ENCODE measurements at places on chromosomes 12 and 14.

- DNase-seq: no peak
Measured at GRCh38 chr12:112710414-112710813, 81.1 kb upstream of the RPH3A start.

DNA sequence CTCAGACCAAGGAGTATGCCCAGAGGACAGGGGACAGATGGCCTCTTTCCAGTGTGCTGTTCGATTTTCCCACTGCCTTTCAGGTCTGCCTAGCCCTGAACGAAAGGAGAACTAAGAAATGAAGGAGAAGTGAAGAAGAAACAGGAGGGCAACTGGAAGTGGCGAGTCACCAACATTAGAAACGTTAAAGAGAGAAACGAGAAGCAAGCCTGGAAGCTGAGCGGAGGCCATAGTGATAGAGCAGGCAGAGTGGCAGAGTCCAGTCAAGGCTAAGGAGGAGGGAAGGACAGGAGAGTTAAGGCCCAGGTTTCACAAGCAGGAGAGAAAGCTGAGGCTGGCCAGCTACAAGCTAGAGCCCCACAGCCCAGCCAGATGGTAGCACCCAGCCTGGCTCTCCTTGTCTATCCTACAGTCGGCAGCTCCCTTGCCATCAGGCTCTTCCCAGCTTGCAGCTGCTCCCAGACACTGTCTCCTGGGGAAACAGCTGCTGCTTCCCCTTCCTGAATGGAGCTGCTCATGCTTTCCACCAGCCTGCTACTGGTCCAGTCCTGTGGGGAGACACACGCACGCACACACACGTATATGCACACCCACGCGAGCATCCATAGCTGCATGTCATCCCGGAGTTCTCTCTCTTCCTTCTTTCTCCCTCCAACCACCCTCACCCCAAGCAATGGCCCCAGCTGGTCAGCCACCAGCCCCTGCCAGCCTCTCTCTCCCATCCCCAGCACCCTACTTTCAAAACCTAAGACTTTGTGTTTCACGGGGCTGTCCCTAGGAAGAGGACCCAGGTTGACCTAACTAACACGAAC is 139.7 kb upstream of the CCND2 start:
- no peak for DNase-seq

- DNase-seq: no peak
Measured at GRCh38 chr12:56107242-56107641, 2.9 kb downstream of the PA2G4 start.

DNA sequence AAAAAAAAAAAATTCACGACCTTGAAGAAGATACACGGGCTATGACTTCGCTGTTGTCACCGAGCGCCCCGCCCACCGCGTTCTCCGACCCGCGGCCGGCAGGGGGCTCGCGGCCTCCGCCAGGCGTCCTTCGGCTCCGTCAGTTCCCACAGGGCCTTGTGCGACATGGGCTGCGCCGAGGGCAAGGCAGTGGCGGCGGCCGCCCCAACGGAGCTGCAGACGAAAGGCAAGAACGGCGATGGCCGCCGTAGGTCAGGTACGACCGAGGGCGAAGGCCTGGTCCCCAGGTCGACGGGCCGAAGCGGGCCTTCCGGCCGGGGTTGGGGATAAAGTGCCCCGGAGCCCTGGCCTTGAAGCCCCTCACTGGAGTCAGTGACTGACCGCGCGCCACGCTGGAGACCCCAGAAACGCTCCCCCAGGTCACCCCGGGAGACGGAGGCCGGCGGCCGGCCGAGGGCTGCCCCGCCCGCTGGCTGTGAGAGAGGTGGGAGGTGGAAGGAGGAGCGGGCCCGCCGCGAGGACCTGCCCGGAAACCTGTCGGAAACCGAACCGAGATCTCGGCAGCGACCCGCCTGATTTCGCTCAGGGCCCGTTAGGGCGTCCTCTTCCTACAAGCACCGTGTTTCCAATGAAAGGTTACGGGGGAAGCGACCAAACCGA is at the start of gene TXNRD1:
Gene TXNRD1, plus strand, starts transcription at position 142 of the 660 bp plus-strand sequence. Its CDS starts 24 bp downstream, at position 166.
- peak; percentile 58 for DNase-seq

- no peak for DNase-seq
Measured at GRCh38 chr12:76310110-76310509, 38.1 kb downstream of the BBS10 start.

GRCh38 chr12:132475304-132476037 is 14.5 kb upstream of the FBRSL1 start:
- no peak for DNase-seq

DNA sequence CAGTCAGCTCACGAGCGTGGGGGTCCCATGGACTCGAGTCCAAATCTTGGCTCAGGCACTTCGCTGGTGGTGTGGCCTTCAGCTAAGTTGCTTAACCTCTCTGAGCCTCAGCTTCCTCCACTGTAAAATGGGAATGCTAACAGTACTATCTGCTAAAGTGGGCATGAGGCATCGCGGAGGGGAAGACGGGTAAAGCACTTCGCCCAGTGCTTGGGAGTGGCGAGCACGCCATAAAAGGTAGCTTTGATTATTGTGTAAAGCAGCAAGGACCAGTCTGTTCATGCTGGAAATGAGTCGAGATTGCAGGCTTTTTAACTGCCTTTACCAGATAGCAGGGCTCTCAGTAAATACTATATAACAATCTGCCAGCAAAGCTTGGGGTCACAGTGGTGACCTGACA is 24.5 kb downstream of the HRK start:
- no peak for DNase-seq

- DNase-seq: no peak
Measured at GRCh38 chr14:29823816-29824215, 103.8 kb downstream of the PRKD1 start.

DNA sequence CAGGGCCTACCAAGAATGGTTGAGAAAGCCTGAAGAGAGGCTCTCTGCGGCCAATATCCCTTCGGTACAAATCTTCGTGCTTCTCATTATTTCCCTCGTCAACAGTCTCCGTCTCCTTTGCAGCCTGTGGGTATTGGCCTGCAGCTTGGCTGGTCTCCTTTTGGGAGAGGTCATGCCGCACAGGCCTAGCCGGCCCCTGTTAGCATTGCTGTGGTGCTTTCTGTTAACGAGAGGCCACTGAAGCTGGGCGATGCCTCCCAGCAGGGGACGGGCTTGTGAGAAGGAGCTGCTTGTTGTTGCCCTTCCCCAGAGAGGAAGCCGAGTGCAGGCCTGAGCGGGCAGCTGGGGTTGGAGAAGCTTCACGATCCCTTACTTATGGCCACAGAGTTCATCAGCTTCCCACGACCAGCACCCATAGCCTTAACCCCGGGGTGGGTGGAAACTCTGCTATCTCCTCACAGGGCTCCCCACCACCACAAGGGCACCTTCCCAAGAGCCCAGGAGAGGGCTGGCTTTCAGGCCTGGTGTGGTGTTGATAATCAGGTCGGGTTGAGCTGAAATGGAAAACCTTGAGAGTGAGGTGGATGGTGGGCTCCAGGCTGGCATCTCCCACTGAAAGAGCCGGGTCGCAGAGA is 228.6 kb downstream of the ZFP36L1 start:
- DNase-seq: no peak

- DNase-seq: no peak
Measured at GRCh38 chr14:94291906-94292525, 1.1 kb downstream of the SERPINA10 start.

DNA sequence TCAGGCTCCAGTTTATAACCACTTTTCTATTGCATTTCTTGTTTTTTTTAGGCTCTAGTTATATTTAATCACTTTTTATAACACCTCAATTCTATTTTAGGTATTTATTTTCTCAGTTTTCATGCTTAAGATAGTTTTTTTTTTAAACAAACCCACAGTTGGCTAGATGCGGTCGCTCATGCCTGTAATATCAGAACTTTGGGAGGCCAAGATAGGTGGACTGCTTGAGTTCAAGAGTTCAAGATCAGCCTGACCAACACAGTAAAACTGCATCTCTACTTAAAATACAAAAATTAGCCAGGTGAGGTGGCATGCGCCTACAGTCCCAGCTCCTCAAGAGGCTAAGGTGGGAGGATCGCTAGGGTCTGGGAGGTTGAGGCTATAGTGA is 93.0 kb downstream of the PPP1R12A start:
- no peak for DNase-seq

- DNase-seq: no peak
Measured at GRCh38 chr14:106200541-106201315, 674.3 kb downstream of the TMEM121 start.

DNA sequence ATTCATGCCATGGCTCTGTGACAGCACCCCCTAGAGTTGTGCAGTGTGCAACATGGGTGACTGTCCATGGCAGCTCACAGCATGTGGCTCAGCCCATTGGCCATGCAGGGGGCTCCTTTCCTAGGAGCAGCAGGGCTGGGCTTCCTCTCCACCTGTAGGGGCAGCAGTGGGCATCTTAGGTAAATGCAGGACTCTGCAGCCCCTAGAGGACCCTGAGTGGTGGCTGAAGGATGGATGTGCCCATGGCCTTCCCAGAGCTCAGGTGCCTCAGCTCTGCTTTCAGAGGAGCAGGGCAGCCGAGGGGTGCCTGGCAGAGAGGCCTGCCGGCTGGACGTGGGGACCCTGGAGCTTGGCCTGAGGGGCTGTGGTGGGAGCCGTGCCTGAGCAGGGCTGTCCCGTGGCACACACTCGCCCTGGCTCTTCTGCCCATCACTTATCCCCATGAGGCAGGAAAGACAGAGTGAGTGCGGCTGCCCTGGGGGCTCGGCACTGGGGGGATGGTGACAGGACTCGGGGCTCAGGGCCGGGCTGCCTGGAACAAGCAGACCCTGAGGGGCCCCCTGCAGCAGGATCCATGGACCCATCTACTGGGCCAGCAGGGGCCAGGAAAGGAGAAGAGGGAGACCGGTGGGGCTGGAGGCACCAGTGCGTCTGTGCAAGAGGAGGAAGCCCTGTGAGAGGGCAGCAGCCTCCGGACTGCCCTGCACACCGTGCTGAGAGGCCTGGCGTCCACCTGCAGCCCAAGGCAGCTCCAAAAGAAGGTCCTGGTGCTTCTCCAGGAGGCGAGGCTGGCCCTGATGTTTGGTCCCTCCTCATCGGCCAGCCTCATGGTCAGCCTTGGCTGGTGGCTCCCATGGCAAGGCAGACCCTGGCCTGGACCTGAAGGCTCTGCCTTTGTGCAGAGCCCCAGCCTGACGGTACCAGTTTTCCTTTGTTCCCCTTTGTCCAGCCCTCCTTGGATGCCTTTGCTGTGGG is 7.6 kb downstream of the ADSS1 start:
- no peak for DNase-seq

DNA sequence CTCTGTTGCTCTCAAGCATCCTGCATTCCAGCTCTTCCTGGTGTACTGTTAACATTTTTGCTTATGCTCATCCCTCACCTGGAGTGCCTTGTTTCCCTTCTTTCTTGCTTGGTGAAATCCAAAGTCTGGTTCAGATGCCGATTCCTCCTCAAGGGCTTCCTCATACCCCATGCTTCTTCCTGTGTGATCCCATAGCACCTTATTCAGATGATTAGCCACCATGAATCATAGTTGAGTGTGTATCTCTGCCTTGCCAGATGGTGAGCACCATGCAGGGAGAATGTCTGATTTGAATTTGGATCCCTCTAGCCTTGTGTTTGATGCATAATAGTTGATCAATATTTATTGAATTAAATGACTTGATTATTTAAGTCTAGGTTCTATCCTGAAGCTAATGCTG is 39.4 kb upstream of the ANO4 start:
- no peak for DNase-seq

- no peak for DNase-seq
Measured at GRCh38 chr12:18586581-18586980, 151.2 kb downstream of the PLCZ1 start.

DNA sequence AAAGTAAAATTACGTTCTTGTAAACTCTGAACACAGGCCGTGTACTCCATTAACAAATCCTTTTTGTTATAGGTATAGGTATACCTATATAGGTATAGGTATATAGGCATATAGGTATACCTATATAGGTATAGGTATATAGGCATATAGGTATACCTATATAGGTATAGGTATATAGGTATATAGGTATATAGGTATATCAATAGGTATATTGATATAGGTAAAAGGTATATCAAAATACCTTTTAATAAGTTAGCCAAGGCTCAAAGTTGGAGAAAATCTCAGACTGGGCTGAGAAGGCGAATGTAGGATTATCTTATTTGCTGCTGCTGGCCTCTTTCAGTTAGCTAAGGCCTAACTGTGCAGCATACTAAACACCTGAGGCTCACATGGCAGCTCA is 3.4 kb downstream of the SCFD1 start:
- no peak for DNase-seq

DNA sequence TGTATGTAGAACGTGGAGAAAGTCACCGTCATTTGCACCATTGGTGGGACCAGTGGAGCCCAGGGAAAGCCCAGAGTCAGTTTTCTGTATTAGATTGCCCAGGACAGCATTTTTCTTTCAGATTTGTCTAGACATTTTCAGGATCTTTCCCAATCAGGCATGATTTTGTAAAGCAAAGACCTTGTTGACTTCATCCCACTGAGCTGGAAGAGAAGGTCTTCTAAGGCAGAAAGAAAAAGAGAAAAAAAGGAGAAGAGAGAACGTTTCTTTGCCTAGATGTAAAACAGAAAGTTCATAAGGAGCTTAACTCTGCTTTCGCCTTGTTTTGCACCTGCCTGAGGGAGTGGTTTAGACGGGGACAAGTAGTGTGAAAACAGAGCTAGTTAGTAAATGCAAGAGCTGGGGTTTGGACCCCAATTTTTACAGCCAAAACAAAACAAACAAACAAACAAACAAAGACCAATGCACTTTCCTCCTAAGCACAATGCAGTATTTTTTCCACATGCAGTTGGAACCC is 273.1 kb downstream of the ZFP36L1 start:
- no peak for DNase-seq

DNA sequence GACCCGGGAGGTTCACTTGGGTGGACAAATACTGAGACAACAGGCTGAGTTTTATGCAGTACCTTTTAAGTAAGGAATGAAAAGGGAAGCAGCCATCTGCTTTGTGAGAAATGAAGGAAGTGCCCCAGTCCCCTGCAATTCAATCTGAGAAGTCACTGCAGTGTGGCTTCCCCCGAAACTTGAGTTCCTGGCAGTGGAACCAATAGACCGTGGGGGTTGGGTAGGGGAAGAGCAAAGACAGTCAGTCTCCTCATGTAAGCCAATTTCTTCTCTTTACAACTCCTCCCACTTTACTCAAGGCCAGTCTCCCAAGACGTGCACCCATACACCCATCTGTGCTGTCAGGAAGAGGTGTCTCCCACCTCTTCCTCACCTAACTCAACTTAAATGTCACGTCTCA is 206.5 kb downstream of the BCAT1 start:
- no peak for DNase-seq

GRCh38 chr14:91280129-91280528 is 35.6 kb upstream of the GPR68 start:
- no peak for DNase-seq

DNA sequence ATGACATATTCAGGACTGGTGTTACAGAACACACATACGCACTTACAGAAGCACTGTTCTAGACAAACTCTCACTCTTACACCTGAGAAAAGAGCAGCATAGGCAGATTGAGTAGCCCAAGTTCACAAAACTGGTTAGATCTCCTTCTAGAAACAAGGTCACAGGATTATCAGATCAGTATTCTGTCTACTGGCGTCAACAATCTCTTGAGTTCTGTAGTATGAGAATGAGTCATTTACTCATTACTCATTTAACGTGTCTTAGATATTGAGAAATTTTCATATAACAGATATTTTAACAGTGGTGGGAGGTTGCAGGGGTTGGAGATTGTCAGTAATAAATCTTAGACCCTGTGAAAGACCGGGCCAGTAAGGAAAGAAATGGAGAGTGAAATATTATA is 2.8 kb upstream of the TSPAN8 start:
- DNase-seq: no peak

GRCh38 chr12:87413784-87414183 is 615.4 kb downstream of the C12orf50 start:
- no peak for DNase-seq
